SHP77 (cell line): ENCODE measurements at places on chromosomes 6 and 20.

- no peak for DNase-seq
Measured at GRCh38 chr6:131736003-131736596, 25.3 kb upstream of the CTAGE9 start.

DNA sequence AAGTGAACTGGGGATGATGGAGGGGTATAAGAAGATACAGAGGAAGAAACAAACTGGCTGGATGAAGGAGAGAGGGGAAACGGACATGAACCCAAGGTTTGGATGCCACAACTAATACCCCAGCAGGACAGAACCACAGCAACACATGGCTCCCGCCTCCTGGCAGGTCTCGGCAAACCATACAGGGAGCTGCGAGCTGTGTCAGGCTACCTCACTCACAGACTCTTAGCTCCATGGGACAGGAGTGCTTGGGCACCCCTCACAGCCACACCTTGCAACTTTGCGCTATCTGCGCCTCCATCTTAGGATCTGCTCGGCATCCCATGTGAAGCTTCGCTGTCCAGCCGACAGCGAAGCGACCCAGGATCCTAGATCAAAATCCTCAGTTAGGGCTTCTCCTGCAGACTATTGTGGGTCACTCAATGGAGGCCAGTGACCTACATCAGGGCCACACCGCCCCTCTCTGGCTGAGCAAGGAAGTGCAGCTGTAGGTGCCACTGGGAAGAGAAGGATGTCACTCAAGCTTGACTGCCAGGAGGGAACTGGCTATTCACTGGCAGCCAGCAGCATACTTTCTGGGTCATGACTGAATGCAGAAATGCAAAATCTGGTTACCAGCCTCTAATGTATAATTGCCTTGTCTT, 174.4 kb upstream of the RIN2 start:
- DNase-seq = peak; percentile 36

GRCh38 chr20:13299401-13299800, 78.3 kb downstream of the ISM1 start:
- DNase-seq = no peak

GRCh38 chr6:42679358-42679757, 43.0 kb downstream of the PRPH2 start:
- no peak for DNase-seq

- DNase-seq = no peak
Measured at GRCh38 chr6:54473328-54473727, 165.1 kb downstream of the TINAG start.

GRCh38 chr6:19836799-19837510, at the start of gene ID4:
Gene ID4 (plus strand): TSS chr6:19837370. CDS start chr6:19837755, 385 bp downstream.
- no peak for DNase-seq

GRCh38 chr6:7732228-7732627, 6.3 kb downstream of the BMP6 start:
- DNase-seq = no peak

DNA sequence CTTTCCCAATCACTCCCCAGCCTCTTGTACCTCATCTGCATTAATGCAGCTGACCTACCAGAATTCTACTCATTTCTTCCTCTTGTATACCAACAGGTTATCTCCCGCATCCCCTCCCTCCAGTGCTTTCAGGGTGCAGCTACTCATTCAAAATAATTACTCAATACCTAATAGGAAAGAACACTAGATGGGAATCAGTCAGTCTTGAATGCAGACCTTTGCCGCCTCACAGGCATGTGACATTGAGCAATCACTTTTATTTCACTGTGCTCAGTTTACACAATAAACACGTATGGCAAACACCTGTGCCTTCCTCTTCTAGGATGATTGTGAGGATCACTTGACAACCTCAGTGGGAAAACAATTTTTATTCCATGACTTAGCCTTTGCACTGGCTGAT, 13.3 kb downstream of the ZSCAN31 start:
- DNase-seq = no peak

DNA sequence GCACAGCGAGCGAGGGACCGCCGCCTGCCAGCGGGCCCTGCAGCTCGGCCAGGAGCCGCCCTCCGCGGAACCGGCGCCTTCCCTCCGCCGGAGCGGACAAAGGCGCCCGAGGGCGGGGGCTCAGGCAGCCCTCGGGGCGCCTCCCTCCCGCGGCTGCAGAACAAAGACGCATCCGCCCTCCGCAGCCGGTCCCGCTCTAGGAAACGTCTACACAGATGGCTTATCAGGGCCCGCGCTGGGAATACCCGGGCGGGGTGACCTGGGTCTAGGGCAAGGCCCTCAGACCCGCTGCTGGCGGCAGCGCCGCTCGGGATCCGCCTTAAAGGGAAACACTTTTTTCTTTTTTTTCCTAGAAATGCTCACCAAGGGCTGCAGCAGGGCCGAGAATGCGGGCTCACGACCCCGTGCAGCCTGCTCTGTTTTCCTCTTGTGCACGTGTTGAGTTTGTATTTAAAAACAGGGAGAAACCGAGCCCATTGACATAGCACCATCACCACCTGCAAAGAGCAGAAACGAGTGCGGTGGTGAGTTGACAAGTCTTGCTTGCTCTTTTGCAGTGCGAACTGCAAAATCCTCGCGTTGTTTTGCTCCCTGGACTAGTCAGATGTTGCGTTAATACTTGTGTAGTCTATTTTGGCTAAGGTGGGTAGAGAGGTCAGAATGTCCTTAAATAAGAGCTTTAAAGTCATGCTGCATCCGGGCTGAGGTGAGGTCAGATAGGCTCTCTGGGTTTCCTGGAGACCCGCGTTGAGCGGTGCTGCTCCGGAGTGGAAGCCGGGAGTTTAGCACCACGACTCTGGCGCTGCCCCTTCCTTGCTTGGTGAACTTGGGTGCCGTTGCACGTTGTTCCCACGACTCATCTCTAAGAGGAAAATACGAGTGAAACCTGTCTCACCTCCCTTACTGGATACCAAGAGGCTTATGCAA, 1.1 kb upstream of the RPS6KA2 start:
- DNase-seq = peak; percentile 62

- DNase-seq = no peak
Measured at GRCh38 chr6:160010067-160010466, 41.2 kb downstream of the IGF2R start.

DNA sequence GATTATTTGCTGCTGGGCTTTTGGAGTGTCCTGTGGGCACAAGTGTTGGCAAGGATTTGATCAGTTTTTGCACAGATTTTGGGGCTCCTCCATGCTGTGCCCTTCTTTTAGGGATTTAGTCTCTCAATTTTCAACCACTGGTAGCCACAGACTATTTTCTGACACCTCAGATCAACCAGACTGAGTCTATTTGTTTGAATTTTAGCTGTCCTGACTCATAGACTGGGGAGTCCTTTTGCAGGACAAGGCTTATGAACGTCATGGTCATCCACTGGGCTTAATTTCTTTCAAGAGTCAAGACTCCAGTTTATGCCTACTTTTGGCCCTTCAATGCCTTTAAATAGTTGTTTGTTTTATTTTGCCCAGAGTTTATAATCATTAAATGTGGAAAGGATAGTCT, 59.3 kb downstream of the BCKDHB start:
- no peak for DNase-seq

DNA sequence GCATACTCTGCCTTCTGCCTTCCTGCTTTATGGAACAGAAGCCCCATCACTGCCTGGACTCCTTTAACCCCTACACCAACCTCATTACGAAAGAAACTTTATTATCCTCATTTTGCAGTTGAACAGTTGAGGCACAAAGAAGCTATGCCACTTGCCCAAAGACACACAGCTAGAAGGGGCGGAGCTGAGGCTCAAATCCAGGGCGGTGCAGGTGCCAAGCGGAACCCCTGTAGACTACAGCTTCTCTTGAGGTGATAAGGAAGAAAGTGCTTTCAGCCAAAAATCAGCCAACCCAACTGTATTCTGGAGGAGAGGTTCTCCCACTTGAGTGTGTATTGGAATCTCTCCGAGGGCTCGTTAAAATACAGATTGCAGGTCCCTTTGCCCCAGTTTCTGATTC, 90.5 kb downstream of the PRND start:
- DNase-seq = no peak

- DNase-seq = no peak
Measured at GRCh38 chr6:168765752-168766151, 324.8 kb downstream of the SMOC2 start.

DNA sequence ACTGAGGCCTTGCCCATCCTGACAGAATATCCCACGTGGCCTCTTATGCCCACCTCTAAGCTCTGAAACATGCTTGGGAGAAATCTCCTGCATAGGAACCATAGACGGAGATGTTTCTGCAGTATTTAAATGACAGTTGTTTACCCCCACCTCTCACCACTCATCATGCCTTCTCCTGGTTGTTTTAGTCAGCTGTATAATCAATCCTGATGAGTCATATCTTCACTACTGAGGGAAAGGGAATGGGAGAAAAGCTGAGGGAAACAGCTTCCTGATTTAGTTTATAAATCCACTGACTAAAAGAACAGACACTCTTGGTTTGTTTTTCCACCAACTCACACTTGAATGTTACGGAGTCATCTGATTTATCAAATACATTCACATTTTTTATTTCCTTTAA, 113.2 kb upstream of the TENT5A start:
- DNase-seq = peak; percentile 62

DNA sequence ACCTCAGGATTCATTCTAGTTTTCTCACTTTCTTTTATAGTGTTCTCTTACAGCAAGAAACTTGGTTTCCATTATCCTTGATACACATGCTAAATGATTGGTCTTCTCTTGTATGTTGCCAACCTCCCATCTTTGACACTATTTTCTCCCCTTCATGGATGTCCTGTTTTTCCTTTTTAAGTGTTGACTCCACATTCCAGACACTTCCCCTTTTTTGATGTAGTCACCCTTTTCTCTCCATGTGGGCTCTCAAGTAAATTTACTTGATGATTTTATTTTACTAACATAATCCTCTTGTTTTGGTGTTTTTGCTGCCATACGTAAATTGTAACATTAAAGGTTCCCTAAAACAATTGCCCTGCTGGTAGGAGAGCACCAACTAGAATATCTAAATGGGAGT, 148.1 kb downstream of the ZFAND3 start:
- no peak for DNase-seq

DNA sequence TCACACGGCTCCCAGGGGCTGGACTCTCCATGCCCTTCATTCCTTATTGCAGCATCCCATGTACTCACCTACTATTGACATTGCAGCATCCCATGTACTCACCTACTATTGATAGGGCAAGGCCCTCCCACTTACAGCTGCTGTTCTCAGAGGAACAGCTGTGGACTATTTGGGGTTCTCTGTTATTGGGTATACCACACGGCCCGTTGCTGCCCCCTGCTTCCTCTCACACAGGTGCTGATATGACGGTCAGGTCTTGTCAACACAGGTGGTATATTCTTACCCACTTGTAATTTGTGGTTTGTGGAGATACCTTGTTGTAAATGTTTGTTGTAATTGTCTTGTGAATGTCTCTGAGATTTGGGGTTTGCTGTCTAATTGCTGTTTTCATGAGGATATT, 18.8 kb downstream of the ALDH5A1 start:
- DNase-seq = no peak

DNA sequence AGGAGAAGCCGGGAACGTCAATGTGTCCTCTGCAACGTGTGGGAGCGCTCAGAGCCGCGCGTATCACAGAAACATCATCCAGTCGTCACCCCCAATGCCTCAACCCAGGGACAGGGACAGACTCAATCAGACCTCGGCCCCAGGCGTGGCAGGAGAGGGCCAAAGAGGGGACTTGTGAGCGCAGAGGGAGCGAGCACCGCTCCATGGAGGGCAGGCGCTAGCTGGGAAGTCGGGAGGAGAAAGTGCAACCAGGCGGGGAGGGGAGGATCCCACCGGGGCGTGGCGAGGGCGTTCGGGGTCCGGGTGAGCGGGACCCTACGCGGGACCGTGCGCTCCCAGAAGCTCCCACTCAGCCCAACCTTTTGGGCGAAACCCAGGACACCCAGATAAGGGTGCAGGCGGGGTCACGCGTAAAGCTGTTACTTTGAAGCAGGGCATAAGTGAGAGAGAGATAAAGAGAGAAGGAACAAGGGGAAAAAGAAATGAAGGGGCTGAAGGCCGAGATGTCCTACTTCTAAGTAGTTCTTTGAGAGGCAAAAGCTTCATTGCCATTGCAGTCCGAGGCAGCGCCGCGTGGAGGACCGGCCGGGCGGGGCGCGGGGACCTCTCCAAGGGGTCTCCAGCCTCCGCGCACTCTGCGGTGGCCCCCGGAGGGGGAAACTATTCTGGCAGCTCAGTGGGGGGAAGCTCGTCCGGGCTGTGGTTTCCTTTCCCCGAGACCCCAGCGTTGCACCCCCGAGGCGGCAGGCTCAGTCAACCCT, 862 bp upstream of the SOBP start:
- peak; percentile 46 for DNase-seq

- no peak for DNase-seq
Measured at GRCh38 chr20:48558906-48559305, 268.9 kb downstream of the PREX1 start.

GRCh38 chr6:149076355-149076734, 241.2 kb upstream of the TAB2 start:
- DNase-seq = no peak

DNA sequence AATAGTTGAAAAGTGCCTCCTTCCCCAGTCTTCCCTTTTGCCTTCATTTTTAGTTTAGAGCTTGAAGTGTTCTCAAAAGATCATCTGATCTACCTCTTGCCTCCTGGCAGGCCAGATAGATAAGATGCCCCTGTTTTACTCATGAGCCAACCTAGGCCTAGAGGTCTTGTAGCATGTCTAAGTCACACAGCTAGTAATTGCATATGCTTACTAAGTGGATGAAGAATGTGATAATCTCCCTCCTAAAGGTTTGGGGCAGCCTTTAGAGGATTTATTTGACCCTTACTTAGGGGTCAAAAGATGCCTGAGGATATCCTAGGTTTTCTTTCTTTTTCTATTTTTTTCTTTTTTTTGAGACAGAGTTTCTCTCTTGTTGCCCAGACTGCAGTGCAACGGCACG, 2.1 kb downstream of the C6orf141 start:
- DNase-seq = no peak

DNA sequence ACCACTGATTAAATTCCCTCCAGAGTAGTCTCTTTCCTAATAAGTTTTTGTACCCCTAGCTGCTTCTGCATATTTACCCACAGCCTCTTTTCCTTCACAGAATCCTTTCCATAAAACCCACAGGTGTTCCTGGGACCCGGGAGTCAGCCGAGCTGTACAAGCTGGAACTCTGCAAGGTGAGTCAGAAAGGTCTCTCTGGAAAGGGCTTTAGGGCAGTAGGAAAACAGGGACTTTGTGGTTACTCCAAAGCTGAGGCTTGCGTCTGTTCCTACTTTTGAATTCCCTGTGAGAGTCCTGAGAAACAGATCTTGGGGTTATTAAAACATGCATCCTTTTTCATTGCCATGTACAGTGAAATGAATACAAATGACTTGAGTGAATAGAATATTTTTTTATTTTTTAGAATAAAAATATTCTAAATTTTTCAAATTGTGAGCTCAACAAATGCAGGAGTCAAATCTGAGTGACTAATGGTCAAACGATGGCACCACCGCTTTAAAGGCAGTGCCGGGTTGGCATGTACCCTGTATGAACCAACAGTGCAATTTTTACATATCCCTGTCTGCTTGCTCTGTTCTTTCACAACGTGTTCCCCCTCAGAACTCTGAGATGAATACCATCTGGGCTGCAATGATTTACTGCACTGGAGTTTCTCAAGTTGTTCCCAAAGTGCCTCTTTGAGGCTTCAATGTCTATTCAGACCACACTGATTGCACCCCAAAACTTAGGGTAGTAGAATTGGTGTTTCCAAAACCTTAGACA, 78.4 kb downstream of the GFRAL start:
- no peak for DNase-seq
